ENCODE measurements at places on chromosomes 6 and 20.

DNA sequence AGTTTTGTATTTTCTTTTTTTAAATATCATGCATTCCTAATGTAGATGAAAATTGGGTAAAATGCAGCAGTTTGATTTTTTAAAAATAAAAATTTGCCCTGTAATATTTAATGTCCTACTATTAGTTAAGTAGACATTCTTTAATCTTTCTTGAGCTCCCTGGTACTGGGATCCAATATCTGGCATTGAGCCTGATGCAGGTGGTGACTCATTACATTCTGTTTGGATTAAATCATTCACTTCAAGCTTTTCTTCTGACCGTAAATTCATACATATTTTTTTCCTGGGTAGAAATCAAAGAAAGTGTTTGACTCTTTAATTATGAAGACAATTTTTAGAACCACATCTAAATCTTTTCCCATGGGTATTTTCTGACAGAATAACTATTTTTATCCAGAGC, 768.8 kb upstream of the SLC35B3 start:
- DNase-seq: no peak

GRCh38 chr20:45470937-45471336, 1.4 kb downstream of the WFDC2 start:
- DNase-seq: peak; percentile 62

DNA sequence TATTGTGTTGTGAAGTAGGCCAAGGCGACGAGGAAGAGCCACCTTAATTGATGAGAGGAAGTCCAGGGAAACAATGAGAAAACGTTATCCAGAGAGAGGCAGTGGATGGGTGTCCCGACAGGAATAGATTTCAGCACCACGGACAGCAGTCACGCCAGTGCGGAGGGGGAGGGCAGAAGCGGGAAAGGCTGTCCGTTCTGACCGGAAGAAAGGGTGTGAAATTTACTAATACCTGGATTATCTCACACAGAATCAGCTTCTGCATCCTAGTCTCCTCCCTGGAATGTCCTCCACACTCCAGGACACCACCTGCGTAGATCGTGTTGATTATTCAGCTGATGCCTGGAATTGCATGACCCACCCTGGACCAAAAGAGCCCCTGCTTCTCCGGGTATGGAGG, 7.4 kb upstream of the BPIFA3 start:
- DNase-seq: no peak

DNA sequence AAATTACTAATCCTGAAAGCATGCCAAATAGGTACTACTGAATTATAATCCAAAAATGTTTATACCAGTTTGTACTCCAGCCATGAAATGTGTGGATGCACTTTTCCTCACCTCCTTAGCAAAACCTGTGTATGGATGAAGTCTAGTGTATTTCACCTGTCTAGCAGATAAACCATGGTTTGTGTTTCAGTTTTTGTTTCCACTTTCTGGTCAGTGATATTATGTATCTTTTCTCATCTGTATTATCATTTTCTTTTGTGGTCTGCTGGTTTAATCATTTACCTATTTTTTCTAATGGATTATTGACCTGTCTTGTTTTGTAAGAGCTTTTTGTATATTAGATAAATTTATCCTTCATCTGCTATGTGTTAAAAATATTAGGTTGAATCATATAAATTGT, 41.0 kb upstream of the TMEM217 start:
- no peak for DNase-seq

DNA sequence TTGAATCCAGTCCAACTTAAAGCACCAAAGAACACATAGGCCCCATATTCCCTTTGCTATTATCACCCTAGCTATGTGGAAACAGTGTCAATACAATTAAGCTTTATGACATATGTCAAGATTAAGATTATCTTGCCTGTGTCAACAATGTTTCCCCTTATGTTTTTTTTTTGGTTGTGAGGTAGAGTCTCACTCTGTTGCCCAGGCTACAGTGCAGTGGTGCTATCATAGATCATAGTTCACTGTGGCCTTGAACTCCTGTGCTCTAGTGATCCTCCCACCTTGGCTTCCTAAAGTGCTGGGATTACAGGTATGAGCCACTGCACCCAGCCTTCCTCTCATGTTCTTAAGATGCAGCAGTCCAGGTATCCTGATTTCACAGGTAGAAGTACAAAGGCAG, 17.8 kb downstream of the AFG1L start:
- DNase-seq: no peak

GRCh38 chr6:139369568-139370282, 4.7 kb downstream of the CITED2 start:
- DNase-seq: peak; percentile 65

GRCh38 chr6:118102401-118102800, 195.3 kb downstream of the SLC35F1 start:
- DNase-seq: no peak

- no peak for DNase-seq
Observed at GRCh38 chr20:60262967-60263603, 304.9 kb downstream of the CDH26 start.

DNA sequence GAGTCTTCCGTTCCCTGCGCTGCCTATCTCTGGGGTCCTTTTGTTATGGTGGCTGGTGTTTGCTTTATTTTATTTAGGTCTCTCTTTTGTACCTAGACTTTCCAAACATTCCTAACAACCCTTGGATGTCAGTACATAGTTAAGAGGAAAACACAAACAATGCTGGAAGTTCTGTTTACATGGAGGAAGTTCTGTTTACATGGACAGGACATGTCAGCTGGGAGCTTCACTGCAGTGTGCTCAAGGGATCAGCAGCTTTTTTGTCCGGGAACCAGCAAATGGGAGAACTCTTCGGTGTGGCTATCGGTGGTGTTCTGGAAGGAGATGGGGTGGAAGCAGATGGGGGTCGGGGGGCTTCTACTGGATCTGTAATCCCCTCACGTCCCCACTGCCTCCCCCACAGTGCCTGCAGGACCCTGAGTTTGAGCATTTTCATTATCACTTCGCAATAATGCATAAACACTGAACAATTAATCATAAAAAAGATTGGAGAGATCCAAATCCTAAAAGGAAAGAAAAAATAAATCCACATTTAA, 2.7 kb downstream of the SERPINB6 start:
- DNase-seq: no peak

DNA sequence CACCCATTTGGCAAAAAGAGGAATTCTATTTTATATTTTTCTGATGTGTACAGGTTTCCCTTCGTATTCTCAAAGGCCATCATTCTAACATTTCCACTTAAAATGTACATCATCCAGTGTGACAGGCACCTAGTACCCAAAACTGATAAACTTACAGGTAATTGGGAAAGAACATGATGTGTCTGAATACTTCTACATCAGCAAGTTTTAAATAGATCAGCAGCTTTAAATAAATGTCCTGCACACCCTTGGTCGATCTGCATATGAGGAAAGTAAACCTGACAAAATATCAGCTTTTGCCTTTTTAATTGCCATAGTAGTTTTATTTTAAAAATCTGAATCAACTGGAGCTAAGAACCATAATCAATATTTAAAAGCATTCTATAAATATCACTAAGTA, 26.5 kb downstream of the TOMM6 start:
- no peak for DNase-seq

DNA sequence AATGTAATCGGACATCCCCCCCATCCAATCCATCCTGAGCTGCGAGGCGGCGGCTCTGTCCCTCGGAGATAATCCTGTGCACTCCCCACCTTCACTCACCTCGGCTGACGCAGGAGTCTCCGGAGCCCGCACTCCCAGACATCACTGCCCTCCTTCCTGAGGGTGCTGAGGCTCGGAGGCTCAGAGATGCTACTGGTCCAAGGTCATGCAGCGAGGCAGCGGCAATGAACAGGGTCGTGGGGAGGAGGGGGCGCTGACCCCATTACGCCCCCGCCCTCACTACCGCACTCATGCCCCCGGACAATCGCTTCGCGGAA, 485 bp downstream of the ADISSP start:
- no peak for DNase-seq

DNA sequence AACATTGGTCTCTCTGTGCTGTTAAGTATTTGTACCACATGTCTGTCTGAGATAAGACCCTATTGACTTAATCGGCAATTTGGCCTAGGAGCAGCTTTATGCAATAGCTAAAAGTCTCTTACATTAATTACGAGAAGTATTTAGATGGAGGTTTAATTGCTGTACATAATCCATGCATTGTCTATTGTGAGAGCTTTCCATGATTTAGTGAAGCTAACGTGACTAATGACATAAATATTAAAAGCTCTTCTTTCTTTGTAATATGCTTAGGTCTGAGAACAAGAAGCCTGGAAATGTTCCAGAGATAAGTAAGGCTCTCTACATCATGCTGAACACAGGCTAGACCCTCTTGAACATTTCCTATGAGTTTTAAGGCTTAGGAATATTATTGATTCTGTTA, 32.7 kb upstream of the FAM83B start:
- no peak for DNase-seq

DNA sequence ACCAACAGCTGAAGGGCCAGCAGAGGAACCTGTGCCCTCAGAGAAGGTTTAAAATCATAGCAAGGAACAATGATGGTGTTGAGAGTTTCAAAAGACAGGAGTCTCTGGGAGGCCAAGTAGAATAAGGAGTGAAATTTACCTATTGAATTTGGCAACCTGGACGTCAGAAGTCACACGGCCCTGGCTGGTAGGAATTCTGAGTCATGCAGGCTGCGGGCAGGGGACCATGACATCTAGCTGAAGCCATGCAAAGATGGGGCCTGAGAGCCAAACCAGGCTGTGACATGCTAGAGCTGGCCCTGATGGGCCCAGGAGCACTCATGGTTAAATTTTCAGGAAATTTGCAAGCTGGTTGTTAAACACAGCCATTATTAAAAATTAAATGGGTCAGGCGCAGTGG, 64.0 kb upstream of the SNX9 start:
- DNase-seq: no peak

DNA sequence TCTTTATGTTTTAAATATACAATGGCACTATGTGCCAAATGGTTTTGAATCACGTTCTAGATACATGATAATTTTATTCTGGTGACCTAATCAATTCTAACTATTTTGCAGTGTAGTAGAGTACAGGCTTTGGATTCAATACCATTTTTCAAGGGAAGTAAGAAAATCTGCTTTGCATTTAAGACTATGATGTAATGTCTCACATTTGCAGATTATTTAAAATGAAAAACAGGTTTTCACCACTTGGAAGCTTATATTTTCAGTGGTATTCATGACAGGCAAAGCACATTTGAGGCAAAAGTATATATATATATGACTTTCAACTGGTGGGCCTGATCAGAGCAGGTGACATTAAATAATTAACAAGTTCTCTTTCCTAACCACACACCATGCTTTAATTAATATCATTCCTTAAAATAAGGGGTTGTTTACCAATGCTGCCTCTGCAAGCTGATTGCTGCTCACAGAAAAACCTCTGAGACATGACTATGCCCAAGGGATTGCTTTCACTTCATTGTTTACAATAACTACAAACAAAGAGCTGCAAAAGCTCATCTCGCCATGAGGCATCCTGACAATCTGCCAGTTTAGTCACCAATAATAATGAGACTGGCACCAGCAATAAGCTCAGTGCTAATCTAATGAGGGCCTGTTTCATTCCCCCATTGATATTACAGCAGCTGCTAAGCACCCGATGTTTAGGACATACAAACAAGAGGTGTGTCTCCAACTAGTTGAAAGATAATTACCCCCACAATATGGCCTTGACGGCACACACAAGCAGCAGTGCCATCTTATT, 1176.0 kb upstream of the GJE1 start:
- no peak for DNase-seq

DNA sequence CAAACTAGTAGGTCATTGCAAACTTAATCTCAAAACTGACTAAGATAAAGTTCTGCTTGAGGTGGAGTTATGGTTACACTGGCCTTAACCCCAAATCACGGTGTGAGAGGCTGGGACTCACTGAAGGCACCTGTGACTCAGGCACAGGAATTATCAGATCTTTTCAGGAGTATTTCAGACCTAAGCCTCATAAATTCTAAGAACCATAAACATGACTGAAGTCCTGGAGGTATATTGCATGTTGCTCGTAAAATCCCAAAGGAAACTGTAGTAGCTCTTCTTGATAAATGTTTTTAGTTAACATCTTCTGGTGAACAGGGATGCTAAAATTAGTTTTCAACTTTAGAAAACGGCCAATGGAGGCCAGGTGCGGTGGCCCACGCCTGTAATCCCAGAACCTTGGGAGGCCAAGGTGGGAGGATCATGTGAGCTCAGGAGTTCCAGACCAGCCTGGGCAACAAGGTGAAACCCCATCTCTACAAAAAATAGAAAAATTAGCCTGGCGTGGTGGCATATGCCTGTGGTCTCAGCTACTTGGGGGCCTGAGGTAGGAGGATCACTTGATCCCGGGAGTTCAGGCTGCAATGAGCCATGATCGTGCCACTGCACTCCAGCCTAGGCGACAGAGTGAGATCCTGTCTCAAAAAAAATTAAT, 36.5 kb downstream of the DZANK1 start:
- DNase-seq: no peak

DNA sequence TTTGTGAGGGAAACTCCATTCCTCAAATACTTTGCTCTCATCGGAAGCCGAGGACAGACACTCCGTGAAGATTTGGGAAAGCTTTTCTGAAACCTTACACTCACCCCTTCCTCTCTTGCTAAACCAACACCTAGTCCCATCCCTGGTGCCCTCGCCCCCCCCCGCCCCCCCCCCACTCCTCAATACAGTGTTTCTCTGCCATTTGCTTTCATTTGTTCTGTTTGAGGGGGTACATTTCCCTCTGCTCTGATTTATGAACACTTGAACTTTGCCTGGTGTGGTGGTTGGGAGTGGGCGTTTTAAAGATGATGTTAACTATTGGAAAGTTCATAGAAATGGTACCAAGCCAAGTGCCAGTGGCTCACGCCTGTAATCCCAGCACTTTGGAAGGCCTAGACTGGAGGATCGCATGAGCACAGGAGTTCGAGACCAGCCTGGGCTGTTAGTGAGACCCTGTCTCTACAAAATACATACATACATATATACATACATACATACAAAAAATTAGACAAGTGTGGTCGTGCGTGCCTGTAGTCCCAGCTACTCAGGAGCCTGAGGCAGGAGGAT, 1.1 kb downstream of the RAB32 start:
- DNase-seq: no peak

DNA sequence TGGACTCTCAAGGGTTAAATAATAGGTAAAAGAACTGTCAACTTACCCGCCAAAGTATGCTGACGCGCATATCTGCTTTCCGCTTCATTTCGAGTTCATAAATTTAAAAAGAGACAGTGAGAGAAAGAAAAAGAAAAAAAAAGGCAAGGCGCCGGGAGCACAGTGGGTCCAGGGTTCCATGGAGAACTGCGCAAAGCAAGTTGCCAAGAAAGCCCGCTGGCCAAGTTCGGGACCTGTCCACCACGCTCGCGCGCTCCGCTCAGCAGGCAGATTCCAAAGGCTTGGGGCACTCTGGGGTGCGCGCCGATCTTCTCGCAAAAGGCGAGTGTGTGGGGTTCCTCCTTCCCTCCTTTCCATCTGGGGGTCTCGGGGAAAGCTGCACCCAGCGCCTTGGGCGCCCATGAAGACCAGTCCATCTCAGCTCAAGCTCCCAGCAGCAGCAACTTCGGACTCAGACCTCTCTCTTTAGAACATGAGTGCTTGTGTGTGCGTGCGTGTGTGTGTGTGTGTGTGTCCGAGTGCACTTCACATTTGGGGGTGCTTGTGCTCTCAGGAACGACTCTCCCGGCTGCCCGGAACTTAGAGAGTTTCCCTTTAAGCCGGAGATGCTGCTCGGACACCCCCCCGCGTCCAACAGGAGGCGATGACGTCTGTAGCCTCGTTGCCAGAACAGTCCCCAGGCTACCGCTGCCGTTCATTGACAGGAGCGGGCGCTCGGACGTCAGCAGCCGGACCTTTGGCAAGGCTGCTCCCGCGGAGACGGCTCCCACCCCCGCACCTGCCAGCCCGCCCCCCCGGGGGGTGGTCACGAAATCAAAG, 180.0 kb downstream of the TBXT start:
- no peak for DNase-seq

- DNase-seq: no peak
Observed at GRCh38 chr6:126199466-126199865, 140.4 kb upstream of the CENPW start.
